Left ventricle myocardium inferior (tissue), 1 donor: ENCODE measurements at places on chromosomes 2 and 18.
A peak's percentile ranks its signal among the peaks of the same experiment; 100 is the strongest.

DNA sequence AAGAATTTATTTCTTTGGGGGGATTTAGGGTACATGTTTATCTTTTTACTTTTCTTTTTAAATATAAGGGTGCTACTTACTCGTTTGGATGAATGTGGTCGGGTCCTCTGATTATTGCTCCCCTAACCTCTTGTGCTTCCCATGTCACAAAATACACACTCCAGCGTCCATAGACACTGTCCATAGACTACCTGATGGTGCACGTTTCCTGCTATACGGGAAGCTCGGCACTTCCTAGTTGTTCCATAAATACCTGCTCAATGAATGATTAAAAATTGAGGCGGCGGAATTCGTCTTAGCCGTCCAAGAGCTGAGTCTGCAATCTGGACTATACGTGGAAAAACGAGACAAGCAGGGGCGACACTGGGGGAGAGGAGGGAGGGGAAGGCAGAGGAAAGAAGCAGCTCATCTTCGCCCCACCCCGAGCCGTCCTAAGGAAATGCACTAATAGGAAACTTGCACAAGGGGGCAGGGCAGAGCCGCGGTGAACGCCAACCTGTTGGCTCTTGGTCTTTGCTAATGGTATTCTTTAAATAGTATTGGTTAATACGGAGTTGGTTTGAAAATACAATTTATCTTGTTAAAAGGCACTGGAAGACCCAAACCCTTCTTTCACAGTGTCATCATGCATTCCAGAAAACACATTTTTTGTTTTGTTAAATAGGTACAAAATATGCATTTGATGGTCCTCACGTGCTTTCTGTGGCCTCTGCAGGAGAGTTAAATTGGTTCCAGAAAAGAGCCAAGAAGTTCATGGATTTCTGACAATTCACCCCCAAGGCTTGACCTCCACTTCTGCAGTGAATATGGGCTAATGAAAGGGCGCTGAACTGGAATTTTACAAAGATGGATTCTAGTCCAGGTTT is 73.0 kb upstream of the KCTD1 start:
- DNase-seq: peak; percentile 33

DNA sequence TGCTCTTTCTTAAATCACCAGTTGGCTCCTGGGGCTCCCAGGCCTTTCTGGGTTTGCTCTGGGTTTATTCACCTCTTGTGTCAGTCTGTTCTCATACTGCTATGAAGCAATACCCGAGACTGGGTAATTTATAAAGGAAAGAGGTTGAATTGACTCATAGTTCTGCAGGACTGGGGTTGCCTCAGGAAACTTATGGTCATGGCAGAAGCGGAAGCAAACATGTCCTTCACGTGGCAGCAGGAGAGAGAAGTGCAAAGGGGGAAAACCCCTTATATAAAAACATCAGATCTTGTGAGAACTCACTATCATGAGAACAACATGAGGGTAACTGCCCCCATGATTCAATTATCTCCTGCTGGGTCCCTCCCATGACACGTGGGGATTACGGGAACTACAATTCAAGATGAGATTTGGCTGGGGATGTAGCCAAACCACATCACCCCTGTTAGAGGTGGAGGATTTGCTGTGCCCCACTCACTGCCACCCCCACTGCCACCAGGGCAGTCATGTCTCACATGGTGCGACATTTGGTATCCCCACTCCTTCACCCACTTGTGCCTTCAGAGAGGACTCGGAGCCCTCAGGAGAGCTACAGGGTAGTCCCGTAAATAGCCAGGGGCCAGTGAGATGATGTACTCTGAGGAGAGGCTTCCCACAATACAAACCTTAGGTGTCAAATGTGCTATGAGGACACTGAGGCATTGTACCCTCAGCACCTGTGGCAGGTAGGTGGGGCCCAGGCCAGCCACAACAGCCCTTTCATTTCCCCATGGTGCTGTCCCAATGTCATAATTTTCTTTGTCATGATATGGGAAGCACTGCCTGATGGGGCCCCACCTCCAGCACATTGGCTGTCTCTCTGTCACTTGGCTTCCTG is 35.7 kb downstream of the CDC42EP3 start:
- DNase-seq: no peak

DNA sequence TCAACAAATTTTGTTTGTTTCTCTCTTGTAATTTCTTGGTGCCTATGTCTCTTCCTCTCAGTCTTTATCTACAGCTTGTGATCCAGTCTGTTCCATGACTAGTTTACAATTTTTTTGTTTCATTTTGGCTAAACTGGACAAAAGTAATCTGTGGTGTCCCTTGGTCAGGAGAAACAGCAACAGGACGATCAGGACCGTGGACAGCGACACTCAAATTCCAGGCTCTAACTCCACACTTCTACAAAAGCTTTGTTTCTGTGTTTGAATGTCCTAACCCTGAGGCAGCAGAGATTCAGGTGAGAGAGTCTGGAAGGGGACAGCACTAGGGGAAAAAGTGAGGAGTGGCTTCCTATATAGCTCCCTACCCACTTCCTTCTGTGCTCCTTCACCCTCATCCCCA is 593.3 kb upstream of the FANCL start:
- DNase-seq: no peak

- no peak for DNase-seq
These were observed 255.8 kb downstream of the CYP26B1 start for GRCh38 chr2:71891719-71892422.

- DNase-seq: no peak
These were observed 136.3 kb downstream of the ZEB2 start for GRCh38 chr2:144383571-144384100.

- no peak for DNase-seq
These were observed 217.6 kb upstream of the THUMPD2 start for GRCh38 chr2:39996653-39997080.
